NB4 (cell line): ENCODE measurements at places on chromosomes 4 and X.

- no peak for DNase-seq
Measured at GRCh38 chrX:139120760-139121159, 409.2 kb upstream of the FGF13 start.

GRCh38 chr4:89929425-89930159, 34.9 kb downstream of the MMRN1 start:
- no peak for DNase-seq

GRCh38 chr4:137067735-137068134, 464.6 kb downstream of the PCDH18 start:
- DNase-seq = no peak

GRCh38 chrX:118594697-118595420, 99.2 kb downstream of the DOCK11 start:
- peak; percentile 40 for DNase-seq

GRCh38 chrX:34813618-34814017, 129.0 kb upstream of the FAM47B start:
- no peak for DNase-seq

- no peak for DNase-seq
Measured at GRCh38 chr4:133096972-133097371, 52.1 kb upstream of the PCDH10 start.

- DNase-seq = no peak
Measured at GRCh38 chr4:127775843-127776242, 6.3 kb upstream of the HSPA4L start.

GRCh38 chr4:40976343-40976742, 226.6 kb downstream of the NSUN7 start:
- peak; percentile 67 for DNase-seq

DNA sequence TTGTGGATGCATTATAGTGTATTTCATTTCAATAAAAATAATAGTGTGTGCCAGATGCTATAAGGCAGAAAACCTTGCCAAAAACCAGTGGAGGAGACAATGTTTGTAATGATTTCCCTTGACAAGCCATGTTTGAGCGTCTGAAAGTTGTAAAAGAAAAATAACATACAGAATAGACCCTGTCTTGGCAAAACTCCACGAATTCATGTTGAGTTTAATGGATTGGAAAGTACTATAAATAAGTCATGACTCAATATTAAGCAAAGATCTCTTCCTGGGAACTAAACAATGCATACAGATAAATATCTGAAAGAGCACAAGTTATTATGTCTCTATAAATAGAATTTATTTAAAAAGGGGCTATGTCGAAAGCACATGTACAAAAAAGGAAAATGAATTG, 543.5 kb downstream of the GABRG1 start:
- DNase-seq = no peak

- no peak for DNase-seq
Measured at GRCh38 chr4:4866866-4867374, 7.5 kb downstream of the MSX1 start.

DNA sequence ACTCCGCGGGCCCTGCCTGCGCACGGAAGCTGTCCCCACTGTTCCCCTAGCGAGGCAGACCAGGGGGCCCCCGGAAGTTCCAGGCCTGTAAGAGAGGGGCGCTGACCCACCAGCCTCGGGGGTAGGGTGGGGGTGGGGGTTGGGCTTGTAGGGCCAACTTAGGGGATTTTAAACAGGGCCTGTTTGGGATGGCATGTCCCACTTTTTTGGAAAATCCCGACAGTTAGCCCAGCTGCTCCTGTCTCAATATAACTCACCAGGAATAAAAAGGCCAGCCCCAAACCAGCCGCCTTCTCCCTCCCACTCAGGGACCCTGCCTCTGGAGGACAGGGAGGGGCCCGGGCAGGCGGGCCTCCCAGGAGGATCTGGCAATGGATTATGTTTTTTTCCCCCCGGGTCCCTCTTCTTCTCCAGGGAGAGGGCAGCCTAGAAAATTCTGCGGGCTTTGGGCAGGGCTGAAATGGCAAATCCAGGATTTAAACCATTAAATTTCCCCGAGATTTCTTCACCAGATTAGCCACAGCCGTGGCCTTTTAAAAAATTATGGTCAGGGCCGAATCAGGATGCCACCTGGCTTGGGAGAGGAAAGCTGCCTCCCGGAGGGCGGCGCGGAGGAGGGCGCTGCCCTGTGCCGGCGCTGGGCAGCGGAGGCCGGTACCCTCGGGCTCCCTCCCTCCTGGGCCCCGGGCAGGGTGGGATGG, 957 bp downstream of the PPP2R2C start:
- no peak for DNase-seq

DNA sequence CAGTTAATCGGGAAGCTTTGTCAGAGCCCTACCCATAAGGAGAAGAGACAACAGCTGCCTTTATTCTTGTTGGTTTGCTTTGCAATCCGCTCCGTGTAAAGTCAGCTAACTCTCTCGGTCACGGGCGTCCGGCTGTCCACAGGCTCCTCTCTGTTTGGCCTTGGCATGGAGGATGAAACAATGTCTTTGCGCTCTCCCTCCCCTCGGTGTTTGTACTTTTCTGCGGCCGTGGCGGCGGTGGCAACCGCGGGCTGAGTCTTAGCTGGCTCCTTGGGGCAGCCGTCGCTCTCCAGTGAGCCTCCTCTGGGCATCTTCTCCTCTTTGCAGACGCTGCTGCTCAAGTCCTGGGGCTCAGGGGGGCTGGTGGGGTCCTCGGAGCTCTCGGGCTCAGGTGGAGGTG, 10.6 kb upstream of the IRAK1 start:
- no peak for DNase-seq

- DNase-seq = no peak
Measured at GRCh38 chr4:17335371-17335770, 176.5 kb downstream of the QDPR start.

DNA sequence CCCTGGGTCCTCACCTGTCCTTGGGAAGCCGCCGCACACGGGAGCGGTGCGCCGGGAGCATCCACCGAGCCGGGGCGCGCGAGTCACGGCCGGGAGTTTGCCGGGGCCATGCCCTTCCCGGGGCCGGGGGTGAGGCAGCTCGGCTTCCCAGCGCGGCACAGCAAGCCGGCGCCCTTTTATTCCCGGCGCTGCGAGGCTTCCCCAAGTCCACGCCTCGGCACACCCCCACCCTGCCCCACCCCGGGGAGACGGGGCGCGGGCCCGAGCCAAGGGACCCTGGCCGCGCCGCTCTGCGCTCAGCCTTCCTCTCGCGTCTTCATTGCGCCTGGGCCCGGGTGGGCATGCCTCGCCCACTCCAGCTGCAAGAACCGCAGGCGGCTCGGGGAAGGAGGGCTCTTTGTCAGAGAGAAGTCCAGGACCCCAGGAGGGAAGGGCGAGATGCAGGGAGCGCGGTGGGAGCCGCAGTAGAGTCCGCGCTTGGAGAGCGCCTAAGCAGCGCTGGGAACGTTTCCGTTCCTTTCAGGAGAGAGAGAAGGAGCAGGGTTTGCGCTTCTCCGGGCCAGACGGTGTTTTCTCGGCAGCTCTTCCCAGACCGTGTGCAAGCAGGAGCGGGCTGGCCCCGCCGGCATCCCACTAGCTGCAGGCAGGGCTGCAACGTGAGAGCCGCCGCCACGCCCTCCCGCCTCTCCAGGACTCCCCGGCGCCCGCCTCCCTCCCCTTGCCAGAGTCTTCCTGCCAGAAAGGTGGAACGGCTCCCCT, at the start of gene MXRA5:
Gene MXRA5, minus strand, starts transcription at position 152 of the 759 bp plus-strand sequence. CDS start 2,819 bp downstream, outside the sequence.
- DNase-seq = no peak

- DNase-seq = peak; percentile 21
Measured at GRCh38 chr4:38523524-38524448, 140.2 kb upstream of the KLF3 start.

- peak; percentile 40 for DNase-seq
Measured at GRCh38 chrX:126770179-126770578, 49.4 kb upstream of the PRR32 start.

- peak; percentile 3 for DNase-seq
Measured at GRCh38 chrX:38220415-38221390, at the start of gene SRPX. Gene SRPX, minus strand, starts transcription at chrX:38220871. Its CDS starts 79 bp downstream, at chrX:38220792.
